ENCODE measurements at places on chromosomes 6 and 20.
A peak's percentile ranks its signal among the peaks of the same experiment; 100 is the strongest.

GRCh38 chr6:23327621-23328020, 758.3 kb downstream of the HDGFL1 start:
- no peak for DNase-seq

- no peak for DNase-seq
Observed at GRCh38 chr20:9290331-9290730, 221.4 kb downstream of the PLCB4 start.

DNA sequence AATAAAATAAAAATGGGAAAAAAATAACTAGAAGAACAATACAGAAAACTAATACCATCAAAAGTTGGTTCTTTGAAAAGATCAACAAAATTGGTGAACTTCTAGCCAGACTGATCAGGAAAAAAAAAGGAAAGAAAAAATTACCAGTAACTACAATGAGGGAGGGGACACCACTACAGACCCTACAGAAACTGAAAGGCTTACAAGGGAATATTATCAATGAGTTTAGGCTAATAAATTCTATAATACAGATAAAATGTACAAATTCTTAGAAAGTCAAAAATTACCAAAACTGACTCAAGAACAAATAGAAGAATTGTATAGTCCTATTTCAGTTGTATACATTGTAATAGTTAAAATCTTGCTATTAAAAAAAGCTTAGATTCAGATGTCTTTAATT, 141.8 kb downstream of the COL19A1 start:
- DNase-seq = no peak

- DNase-seq = no peak
Observed at GRCh38 chr6:16344756-16345155, 106.4 kb downstream of the GMPR start.

DNA sequence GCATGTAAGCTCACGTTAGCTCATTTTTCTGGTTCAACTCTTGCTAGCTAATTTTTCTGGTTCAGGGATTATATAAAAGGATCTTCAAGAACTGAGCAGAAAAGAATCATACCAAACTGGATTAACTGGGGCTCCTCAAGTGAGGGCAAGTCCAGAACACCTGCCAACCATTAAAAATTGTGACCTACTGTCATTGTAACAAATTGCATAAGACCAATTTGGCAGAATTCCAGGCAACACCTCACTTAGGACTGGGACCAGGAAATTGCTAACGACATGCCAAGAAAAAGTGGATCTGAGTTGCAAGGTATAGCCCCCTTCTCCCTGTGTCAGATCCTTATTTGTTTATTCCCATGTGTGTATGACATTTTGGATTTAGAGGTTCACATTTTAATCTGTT, 216.6 kb downstream of the HIVEP2 start:
- no peak for DNase-seq

GRCh38 chr20:44983093-44983674, 16.9 kb downstream of the STK4 start:
- DNase-seq = no peak

GRCh38 chr6:43335469-43335868, 26.8 kb upstream of the CRIP3 start:
- no peak for DNase-seq

DNA sequence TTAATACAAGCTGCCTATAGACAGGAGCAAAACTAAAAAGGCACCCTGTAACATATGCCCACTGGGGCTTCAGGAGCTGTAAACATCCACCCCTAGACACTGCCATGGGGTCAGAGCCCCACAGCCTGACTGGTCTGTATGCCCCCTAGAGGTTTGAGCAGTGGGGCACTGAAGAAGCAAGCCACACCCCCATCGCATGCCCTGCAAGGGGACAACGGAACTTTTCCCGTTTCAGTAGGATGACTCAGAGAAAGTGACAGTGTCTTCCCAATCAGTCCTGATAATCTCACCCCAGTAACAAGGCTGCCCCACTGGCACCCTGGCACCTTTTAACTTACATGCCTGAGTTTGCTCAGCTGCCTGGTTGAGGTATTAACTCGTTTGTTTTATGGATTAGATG, 35.9 kb downstream of the BEND3 start:
- no peak for DNase-seq

DNA sequence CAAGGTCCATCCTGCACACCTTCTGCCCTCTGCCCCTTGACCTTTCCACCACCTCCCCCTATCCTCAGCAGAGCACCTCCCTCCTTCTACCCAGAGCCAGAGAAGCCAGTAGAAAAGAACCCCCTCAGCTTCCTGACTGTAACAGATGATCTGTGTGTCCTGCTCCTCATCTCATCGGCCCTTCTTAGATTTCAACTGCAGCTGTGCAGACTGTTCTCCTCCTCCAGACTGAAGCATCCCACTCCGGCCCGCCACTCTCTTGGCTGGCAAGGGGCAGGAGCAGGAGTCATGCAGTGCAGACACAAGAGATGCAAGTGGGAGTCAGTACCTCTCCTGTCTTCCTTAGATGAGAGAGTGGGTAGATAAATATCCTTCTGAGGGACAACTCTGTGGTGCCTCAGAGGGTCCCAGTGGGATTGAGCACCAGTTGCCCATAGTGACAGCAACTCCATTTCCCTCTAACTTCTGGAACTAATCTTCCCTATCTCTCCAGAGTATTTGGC, 163.5 kb upstream of the MLN start:
- no peak for DNase-seq

GRCh38 chr6:107712665-107713551, 111.2 kb downstream of the SCML4 start:
- DNase-seq = no peak

GRCh38 chr6:159325476-159325875, 156.3 kb downstream of the FNDC1 start:
- DNase-seq = no peak

DNA sequence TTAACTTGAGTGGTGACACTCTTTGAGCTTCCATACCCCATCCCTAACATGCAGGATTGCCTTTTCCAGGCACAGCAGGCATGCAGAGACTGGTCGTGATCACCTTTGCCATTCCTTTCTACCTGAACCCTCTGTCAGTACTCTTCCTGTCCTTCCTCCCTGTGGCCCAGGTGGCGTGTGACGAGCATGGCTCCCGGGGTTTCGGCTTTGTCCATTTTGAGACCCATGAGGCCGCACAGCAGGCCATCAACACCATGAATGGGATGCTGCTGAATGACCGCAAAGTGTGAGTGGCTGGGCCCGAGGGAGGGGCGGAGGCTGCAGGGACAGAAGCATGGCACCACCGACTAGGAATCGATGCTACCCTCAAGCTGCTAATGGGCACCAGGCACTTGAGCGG, 6.7 kb downstream of the PABPC1L start:
- no peak for DNase-seq

- no peak for DNase-seq
Observed at GRCh38 chr20:25437153-25437581, 29.7 kb downstream of the GINS1 start.

GRCh38 chr20:15613530-15613929, 959.7 kb downstream of the KIF16B start:
- DNase-seq = no peak

DNA sequence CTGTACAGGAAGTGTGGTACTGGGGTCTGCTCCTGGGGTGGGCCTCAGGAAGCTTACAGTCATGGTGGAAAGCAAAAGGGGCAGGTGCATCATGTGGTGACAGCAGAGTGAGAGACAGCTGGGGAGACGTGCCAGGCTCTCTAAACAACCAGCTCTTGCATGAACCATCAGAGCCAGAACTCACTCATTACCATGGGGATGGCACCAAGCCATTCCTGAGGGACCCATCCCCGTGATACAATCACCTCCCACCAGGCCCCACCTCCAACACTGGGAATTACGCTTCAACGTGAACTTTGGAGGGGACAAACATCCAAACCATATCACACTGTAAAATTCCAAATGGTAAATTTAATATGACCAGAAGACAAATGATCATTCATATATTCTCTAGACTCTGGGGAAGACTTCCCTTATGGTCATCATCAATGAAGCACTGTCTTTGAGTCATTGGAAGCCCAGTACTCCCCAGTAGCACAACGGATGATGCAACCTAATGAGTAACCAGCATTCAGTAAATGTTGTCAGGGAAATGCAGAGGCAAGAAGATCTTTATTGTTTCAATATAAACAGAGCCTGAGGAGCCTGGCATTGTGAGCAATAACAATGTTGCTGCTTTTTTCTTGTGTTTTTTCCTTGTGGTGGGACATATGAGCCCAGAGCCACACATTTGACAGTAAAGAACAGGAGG, 48.2 kb upstream of the RALY start:
- DNase-seq = no peak

DNA sequence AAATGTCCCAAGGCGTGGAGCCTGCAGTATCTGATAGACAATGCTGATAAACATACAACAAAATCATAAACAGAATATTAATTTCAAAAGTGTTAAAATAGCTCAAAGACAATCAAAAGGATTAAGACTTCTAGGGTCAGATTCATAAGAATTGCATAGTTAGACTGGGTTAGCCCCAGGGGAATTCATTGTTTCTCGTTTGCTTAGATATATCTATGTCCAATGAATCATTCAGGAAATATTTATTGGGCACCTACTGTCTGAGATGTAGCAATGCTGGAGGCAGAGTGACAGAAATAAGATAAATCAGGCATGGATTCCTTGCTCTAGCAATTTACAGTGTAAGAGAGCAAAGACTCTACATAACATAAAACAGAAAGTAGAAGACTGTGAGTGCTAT, 124.4 kb upstream of the PRL start:
- DNase-seq = no peak

DNA sequence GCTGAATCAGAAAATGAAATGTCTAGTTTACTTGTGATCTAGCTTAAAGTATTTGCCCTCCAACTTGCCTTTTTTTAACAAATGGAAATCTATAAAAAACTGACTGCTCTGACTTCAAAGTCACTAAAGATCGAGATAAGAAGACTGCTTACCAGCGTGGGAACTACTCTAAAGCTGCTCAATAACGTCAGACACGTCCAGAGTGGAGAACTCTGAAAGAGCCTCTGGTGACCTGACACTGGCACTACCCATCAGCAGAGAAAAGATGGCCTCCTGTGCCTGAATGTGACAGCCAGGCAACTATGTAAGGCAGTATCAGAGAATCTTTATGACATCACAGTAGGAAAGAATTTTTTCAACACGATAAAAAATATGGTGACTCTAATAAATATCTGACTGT, 202.1 kb upstream of the SHLD1 start:
- no peak for DNase-seq

DNA sequence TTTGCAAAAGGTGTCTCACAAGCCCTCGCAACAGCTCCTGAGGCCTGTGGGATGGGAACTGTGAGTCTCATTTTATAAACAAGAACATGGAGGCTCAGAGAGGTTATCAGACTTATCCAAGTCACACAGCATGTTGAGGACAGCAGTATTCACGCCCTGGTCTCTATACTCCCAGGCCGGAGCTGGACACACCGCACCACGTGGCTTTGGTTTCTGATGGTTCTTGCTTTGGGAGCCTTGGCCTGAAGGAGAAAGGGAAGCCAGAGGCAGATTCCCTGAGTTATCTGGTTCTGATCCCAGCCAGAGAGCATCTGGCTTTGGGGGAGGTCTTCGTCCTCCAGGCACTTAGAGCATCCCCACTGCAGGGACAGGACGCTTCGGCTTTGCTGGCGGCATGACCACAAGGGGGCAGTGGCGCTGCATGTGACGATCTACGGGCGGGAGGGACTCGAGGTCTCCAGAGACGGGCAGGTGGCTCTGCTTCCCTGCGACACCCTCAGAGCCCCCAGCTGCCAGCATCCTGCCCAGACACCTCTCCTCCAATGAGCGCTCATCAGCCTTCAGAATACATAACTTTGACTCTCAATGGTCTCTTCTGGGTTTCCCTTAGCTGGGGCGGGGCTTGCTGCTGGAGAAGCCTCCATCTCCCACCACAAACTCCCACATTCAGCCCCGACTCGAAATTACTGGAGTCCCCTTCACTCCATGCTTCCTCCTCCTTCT, 51.4 kb upstream of the SAYSD1 start:
- DNase-seq = peak; percentile 64

DNA sequence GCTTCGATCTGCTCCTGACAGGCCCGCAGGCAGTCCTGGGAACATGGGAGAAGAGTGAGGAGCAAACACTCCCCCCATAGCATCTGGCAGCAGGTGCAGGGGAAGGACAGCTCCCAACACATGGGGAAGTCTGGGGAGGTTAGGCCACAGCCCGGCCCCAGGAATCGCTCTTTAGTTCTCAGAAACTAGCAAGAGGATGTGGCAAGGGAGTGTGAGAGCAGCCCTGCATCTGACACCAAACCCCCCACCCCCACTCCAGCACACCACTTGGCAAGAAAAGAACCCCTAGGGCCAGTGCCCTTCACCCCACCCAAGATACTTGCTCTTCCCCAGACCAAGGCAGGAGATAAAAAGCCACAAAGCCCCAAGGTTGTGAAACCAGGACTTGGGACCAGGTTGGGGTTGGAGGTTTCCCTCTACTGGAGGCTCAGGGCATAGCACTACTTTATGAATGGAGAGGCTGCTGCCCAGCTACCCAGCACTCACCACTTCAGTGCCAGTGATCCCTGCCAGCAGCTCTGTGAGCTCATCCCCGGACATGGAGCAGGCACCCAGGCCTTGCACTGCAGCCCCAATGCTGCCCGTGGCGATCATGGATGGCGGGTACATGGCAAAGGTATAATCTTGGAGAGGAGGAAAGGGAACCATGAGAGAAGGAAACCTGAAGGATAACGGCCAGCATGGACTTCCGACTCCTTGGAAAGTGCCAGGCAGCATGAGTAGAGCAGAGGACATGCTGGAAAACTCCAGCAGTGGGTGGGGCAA, 5.4 kb downstream of the CCND3 start:
- peak; percentile 55 for DNase-seq

GRCh38 chr6:29603930-29604329, 19.0 kb downstream of the OR2H2 start:
- no peak for DNase-seq

GRCh38 chr6:42599558-42599957, 35.7 kb downstream of the UBR2 start:
- DNase-seq = no peak

DNA sequence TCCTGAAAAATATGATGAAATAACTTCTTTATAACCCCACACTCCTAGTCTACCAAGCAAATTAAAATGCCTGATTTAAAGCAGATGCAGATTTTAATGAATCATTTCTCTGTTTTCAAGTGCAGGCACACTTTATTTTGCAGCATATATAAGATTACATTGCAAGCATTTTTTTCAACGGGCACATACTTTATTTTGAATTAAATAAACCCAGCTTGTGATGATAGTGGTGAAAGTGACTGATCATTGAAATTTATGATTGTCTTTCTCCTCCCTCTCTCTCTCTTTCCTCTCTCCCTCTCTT, 12.2 kb upstream of the MOXD1 start:
- no peak for DNase-seq

DNA sequence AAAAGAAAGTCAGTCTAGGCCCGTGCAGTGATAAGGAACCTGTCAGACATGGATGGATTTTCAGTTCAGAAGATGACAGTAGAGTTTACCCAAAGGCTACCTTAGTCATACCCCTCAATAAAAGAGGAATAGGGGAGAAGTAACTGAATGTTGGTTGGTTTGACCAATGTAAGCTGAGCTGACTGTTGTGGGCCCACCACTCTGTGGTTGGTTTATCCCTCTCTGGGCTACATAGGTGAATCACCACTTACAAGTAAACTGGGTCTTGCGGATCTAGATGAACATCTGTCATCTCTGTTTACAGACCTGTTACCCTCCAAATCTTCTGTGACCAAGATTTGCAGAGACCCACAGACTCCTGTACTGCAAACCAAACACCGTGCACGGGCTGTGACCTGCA, 37.2 kb upstream of the MYLK2 start:
- DNase-seq = no peak

- DNase-seq = no peak
Observed at GRCh38 chr6:41399424-41399823, 64.0 kb downstream of the NCR2 start.

GRCh38 chr6:121521164-121521555, 85.7 kb downstream of the GJA1 start:
- DNase-seq = no peak

- DNase-seq = no peak
Observed at GRCh38 chr6:16318538-16318937, 80.2 kb downstream of the GMPR start.
